Stimulated activated CD4-positive, alpha-beta T cell treated with anti-CD3 and anti-CD28 coated beads, Interleukin-4, amount 100 ng/mL, for 4 hours (primary cell): ENCODE measurements at places on chromosomes 11 and 22.

GRCh38 chr11:73787051-73787642 lies 527 bp upstream of the MRPL48 start:
- DNase-seq = no peak

DNA sequence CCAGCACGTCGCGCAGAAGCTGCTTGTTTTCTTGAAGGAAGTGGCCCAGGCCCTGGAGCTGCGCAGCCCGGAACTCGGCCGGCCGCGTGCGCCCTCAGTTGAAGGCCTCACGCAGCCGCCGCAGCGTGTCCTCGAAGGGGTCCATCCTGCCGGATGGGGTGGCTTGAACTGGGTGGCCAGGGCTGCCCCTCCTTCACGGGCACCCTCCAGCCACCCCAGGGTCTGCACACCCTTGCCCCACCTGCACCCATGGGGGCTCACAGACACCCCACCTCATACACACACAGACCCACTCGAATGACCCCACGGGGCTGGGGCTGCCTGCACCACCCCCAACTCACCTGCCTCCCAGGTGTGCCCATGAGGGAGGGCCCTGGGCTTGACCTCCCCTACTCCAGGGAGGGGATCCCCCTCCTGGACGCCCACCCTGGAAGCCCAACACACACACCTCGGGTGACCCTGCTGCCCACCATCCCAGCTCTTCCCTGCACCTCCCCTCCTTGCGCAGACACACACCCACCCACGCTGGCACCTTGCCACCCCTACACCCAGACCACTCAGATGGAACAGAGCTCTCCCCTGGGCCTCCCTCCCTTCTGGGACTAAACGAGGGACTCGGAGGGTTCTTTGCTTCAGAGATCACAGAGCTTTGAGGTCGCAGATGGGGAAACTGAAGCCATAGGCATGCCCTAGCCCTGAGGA lies 6.8 kb downstream of the ALDH3B2 start:
- DNase-seq = no peak

DNA sequence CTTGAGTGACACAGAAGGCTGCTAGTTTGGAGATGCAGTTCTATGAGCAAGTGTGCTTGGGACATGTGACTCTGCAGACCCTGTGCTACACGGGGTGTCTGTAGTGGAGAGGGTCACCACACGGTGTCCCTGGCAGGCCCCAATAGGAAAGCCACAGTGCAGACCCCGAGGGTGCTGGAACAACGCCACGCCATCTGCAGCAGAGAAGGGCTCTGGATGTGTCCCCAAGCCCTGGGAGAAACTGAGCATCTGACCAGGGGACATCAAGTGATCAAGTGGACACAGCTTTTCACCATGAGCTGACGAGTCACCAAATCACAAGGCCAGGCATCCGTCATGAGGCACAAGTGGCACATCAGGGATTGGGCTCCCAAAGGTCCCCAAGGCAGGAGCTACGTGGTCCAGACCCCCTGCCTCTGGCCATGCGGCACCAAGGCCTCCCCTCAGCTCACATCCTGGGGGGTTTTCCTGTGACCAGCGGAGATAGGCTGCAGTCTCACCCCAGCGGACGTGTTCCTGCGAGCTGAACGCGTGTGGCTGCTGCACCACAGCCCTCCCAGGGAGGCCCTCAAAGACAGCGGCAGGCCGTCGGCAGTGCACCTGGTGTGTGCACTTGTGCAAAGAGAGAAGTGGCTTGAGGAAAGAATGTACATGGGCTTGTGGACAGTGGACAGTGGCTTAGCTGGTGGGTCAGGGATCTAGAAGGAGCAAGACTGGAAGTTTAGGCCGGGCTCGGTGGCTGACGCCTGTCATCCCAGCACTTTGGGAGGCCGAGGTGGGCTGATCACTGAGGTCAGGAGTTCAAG lies 96.7 kb downstream of the RPS6KA4 start:
- no peak for DNase-seq

DNA sequence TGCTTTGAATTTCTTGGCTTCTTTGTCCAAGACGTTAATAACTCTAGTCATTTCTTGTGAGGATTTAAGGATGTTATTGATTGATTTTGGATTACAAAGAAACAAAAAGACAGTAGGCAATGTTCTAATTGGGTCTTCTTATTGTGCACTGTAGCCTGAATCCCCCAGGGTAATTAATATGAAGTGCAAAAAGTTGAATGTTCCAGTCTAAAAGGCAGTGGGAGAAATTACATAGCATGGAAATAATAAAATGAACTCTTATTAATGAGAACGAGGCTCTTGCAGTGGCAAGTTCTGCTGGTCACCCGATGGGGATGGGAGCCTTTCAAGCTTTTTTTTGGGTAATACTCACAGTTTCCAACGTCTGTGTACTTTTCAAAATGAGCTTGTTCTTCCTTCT lies 45.6 kb downstream of the UBASH3B start:
- no peak for DNase-seq

DNA sequence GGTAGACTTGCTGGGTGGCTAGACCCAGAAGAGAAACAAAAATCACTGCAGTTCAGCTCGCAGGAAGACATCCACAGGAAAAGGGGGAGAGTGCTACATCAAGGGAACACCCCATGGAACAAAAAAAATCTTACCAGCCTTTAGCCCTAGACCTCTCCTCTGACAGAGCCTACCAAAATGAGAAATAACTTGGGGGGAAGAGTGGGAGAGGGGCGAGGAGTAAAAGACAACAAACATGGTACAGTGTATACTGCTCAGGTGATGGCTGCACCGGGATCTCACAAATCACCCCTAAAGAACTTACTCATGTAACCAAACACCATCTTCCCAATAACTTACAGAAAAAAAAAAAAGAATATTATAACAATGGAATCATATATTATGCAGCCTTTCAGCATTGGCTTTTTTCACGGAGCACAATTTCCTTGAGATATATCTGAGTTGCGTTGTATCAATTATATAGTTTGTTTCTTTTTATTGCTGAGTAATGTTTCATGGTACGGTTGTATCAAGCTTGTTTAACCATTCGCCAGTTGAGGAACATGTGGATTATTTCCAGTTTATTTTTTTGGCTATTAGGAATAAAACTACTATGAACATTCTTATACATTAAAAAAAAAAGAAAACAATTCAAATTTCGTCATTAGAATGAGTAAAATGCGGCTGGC lies 90.9 kb downstream of the ZNF280B start:
- no peak for DNase-seq

DNA sequence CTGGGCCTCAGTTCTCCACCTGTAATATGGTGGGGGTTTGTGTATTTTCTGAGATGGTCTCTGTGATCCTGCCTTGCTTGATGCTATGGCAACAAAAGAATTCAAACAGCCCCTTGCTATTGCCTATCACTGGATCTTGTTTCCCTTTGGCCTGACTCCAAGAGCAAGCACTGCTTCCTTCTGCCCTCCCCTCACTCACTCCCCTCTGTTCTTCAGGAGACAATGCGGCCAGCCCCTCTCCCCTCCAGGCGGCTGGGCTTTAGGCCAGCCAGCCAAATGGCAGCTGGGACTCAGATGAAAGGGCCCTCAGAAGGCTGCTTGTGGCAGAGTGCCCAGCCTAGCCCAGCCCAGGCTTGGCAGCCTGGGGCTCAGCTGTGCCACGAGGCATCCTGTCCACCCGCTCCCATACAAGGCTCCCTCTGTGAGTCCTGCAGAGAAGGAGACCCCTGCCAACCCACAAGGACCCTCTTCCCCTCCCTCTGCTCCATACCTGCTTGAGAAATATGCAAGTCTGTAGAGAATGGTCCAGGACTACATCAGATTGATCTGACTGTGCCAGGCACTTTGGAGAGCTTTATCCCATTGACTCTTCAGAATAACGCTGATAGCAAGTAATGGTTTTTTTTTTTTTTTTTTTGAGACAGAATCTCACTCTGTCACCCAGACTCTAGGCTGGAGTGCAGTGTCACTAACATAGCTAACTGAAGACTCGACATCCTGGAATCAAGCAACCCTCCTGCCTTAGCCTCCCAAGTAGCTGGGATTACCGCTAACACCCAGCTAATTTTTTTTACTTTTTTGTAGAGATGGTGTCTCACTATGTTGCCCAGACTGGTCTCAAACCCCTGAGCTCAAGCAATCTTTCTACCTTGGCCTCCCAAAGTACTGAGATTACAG lies 7.6 kb upstream of the KCTD14 start:
- DNase-seq = no peak

DNA sequence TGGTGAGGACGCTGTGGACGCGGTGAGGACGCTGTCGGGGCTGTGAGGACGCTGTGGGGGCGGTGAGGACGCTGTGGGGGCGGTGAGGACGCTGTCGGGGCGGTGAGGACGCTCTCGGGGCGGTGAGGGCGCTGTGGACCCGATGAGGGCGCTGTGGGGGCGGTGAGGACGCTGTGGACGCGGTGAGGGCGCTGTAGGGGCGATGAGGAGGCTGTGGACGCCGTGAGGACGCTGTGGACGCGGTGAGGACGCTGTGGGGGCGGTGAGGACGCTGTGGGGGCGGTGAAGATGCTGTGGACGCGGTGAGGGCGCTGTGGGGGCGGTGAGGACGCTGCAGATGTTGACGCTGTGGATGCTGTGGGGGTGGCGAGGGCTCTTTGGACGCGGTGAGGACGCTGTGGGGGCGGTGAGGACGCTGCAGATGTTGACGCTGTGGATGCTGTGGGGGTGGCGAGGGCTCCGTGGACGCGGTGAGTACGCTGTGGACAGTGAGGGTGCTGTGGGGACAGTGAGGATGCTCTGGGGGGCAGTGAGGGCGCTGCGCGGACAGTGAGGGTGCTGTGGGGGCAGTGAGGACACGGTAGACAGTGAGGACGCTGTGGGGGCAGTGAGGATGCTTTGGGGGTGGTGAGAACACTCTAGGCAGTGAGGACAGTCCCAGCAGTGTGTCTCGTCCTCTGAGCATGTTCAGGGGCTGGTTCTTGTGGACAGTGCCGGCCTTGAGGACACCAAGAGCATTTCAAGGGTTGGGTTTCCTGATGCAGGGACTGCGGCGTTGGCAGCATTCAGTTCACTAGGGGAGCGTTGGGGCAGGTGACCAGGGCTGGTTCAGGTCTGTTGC lies 4.2 kb downstream of the GP1BB start:
- DNase-seq = no peak

DNA sequence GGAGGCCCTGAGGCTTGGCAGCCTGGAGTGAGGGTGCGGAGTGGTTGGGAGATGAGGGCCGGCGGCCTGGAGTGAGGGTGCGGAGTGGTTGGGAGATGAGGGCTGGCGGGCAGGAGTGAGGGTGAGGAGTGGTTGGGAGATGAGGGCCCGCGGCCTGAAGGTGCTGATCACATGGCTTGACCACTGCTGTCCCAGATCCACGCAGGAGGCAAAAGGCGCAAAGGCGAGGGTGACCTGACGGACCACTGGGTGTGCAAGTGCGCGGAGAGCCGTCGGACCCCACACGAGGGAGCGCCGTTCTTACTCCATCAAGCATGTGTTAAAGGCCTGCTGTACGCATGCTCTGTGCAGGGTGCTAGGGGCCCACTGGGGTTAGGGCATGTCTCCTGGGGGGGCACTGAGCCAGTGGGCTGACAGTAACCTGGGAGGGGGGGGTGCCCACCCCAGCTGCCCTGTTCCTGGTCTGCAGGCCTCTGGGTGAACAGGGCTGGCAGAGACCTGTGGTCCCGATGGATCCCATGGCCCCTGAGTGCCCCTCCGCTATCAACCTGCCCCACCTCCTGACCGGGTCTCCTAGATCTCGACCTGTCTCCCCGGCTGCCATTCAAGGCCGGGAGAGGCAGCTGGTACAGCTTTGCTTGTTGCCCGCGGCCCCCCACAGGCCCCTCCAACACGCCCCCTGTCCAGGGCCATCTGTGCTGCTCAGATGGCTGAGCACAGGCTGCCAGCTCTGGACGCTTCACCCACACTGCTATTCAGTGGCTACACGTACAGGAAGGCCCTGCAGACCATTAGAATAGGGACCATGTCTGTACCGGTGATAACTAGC lies 21.1 kb downstream of the MRGPRD start:
- DNase-seq = no peak

GRCh38 chr11:17821648-17822400 lies 87.2 kb downstream of the KCNC1 start:
- no peak for DNase-seq

DNA sequence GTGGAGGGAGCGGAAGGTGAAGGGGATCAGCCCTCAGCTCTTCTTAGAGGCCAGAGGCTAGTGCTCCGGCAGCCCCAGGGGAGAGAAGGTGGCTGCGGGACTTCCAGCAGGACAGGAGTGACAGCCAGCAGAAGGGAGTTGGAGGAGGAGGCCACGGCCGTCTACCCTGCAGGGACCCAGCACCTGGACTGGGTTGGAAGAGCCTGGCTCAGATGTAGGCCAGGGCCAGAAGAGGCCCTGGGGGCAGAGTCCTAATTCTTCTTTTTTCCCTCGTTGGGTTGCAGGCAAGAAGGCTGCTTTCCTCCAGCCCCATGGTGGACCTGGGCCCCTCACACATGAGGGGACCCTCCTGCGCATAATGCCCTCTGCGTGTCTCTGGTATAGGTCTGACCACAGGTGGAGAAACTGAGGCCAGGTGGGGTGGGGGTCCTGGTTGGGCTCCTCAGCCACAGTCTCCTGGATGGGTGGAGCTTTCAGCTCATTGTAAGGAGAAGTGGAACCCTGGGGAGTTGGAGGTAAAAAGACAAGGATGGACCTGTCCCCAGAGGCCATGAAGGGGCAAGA lies 2.3 kb upstream of the MCAM start:
- no peak for DNase-seq

DNA sequence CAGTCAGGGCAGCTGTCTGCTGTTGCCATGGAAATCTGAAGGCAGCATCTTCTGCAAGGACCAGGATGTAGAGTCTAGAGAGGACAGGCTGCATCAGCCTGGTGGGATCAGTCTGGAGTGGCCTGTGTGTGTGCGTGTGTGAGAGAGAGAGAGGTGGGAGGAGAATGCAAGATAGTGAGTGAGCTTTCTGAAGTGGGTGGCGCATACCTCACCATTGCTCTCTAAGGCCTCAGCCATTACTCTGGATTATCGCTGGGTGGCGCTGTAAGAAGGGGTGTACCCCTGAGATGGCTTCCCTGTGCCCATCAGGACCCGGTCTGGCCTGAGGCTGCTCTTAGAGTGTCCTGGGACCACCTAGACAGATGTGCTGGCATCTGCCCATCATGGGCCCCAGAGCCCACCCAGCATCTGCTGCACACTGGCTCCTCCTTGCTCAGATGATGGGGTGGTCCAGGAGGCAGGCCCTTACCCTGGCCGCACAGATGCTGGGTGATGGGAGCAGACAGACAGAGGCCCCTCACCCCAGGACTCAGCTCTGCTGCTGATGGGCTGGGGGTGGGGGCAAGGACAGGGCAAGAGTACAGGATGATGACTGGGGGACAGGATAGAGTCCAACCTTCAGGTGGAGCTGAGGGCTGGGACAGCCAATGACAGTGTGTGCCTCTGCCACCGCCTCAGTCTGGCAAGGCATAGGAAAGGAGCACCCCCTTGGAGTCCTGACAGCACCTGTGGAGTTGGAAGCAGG lies 25.7 kb upstream of the TUB start:
- DNase-seq = no peak

DNA sequence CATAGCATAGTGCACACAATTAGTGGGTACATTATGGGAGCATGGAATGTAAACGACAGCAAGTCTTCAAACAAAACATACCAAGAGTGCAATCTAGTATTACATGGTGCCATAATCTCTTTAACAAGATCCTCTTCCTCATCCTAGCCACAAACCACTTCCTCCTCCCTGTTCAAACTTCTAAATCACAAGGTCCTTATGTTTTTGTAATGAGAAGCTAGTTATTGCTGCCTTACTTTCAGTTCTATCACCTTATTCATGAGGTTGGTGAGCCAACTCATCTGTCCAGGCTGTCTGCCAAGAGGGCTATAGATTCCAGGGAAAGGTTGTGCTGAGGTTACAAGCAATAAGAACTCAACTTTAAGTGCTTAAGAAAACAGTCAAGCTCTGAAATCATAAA lies 195.4 kb upstream of the ARHGAP20 start:
- DNase-seq = no peak

- no peak for DNase-seq
Measured at GRCh38 chr11:58914821-58915543, 24.3 kb upstream of the GLYATL1 start.

GRCh38 chr11:124791626-124792341 lies 8.4 kb downstream of the MSANTD2 start:
- DNase-seq = no peak
